ENCODE measurements at places on chromosomes 5 and 9.

DNA sequence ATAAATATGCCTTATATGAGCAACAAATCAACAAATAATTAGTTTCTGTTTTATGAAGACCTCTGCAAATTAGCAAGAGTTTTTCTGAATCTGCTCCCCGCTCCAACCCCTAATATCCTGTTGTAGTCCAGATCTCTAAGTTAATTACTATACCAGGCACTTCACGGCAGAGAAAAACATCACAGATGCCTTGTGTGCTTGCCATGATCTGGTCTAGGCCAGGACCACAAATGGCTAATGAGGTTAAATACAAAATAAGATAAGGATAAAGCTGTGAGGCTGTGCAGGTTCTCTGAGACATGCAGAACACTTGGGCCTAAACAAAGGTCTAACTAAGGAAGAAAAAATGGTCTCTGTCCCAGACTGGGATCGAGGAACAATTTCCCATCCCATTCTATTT lies 150.8 kb downstream of the SLIT3 start:
- no peak for DNase-seq

- DNase-seq: no peak
These were observed 9.0 kb upstream of the FAF2 start for GRCh38 chr5:176438959-176439757.

DNA sequence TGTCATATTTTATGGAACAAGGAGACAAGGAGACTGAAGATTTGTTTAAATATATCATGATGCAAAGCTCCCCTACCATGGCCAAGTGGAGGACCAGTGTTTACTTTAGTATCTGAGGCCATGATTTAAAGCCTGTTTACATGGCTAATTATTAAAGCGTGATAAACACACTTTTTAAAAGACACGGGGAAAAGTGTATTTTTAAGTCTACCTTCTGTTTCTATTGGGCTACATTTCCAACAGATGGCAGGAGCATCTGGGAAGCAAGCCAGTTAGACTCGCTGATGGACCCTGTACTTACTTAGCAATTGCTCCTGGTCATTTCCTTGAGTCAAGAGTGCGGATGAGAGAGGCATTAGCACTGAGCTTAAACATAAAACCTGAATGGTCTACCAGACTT lies 480.3 kb upstream of the SEMA6A start:
- no peak for DNase-seq

GRCh38 chr5:77239126-77239741 lies 28.8 kb downstream of the PDE8B start:
- no peak for DNase-seq

- DNase-seq: no peak
These were observed 316.0 kb upstream of the DMAC1 start for GRCh38 chr9:8115570-8115969.

Measured in NCI-H526 treated with DMSO at 0.1 percent for 48 hours (cell line).